ENCODE measurements at places on chromosomes 12 and 14. TPM values are rescaled to one million over a fixed set of nuclear protein-coding genes. Genes with fewer than 3 reads are reported as not detected.

The GUCY2C gene
- not detected for total RNA-seq

The PDE3A gene
- total RNA-seq, result not detected

The TAS2R7 gene
- total RNA-seq, result not detected

The P2RX2 gene
- total RNA-seq, result not detected

The DCP1B gene
- 7.9 TPM for total RNA-seq

The SLC35E3 gene
- total RNA-seq, result 5.2 TPM

The SLC8A3 gene
- 0.04 TPM for total RNA-seq

The RERG gene
- total RNA-seq, result not detected

The DHRS2 gene
- 0.18 TPM for total RNA-seq

The SLCO1C1 gene
- not detected for total RNA-seq

The PLEKHG7 gene
- total RNA-seq, result not detected

The FLRT2 gene
- 111 TPM for total RNA-seq

The CD69 gene
- not detected for total RNA-seq

The DDX55 gene
- 22.7 TPM for total RNA-seq

The MIA2 gene
- 17.5 TPM for total RNA-seq

The DLGAP5 gene
- 41.5 TPM for total RNA-seq

The CAPS2 gene
- 1.1 TPM for total RNA-seq

The CCDC198 gene
- not detected for total RNA-seq

The GYS2 gene
- total RNA-seq, result not detected

The HOXC9 gene
- 4.3 TPM for total RNA-seq

The ANKRD33 gene
- total RNA-seq, result not detected

The IPO8 gene
- 37.8 TPM for total RNA-seq

The TRHDE gene
- total RNA-seq, result 0.78 TPM

The TMBIM4 gene
- 90.6 TPM for total RNA-seq

The LMO3 gene
- total RNA-seq, result not detected

The GALNT6 gene
- 95.8 TPM for total RNA-seq

The OAS2 gene
- 157 TPM for total RNA-seq

The MYO1H gene
- total RNA-seq, result not detected

The SERPINA10 gene
- total RNA-seq, result not detected

The P3H3 gene
- 33.4 TPM for total RNA-seq

The TSPAN8 gene
- total RNA-seq, result not detected

The RFLNA gene
- total RNA-seq, result 4.7 TPM

The LRIG3 gene
- total RNA-seq, result 25.9 TPM

The SLC38A4 gene
- total RNA-seq, result 0.49 TPM

The AJUBA gene
- total RNA-seq, result 164 TPM

The TPPP2 gene
- not detected for total RNA-seq

The MYO1A gene
- not detected for total RNA-seq

The PTPRO gene
- total RNA-seq, result 0.03 TPM

The TAC3 gene
- not detected for total RNA-seq

The KCNC2 gene
- not detected for total RNA-seq

Measured in foreskin keratinocyte (primary cell).